Neural progenitor cell (in vitro differentiated cells): ENCODE measurements at places on chromosomes 1 and 21.
A peak's percentile ranks its signal among the peaks of the same experiment; 100 is the strongest.

- DNase-seq: no peak
These were observed 6.2 kb downstream of the KRTAP10-12 start for GRCh38 chr21:44702973-44703730.

DNA sequence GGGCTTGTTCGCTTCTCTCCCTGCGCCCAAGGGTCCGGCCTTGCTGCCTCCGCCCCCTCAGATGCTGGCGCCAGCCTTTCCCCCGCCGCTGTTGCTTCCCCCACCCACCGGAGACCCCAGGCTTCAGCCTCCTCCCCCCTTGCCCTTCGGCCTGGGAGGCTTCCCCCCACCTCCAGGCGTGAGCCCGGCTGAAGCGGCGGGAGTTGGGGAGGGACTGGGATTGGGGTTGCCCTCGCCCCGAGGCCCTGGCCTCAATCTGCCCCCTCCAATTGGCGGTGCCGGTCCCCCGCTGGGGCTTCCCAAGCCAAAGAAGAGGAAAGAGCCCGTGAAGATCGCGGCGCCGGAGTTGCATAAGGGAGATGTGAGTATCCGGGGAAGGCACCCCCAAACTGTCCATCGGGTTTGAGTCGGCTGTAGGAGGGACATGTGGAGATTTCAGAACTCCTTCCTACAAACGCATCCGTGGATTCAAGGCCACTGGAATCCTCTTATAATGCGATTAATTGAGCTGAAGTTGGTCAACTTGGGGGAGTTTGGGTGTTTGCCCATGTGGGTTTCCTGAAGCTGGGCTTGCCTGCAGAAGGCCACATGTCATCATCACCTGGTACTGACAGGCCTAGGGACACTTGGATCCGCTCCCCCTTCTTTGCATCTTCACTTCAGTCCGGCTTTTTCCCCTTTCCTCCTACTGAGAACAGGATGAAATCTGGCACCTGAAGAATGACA, 707 bp downstream of the PRCC start:
- DNase-seq: peak; percentile 80

DNA sequence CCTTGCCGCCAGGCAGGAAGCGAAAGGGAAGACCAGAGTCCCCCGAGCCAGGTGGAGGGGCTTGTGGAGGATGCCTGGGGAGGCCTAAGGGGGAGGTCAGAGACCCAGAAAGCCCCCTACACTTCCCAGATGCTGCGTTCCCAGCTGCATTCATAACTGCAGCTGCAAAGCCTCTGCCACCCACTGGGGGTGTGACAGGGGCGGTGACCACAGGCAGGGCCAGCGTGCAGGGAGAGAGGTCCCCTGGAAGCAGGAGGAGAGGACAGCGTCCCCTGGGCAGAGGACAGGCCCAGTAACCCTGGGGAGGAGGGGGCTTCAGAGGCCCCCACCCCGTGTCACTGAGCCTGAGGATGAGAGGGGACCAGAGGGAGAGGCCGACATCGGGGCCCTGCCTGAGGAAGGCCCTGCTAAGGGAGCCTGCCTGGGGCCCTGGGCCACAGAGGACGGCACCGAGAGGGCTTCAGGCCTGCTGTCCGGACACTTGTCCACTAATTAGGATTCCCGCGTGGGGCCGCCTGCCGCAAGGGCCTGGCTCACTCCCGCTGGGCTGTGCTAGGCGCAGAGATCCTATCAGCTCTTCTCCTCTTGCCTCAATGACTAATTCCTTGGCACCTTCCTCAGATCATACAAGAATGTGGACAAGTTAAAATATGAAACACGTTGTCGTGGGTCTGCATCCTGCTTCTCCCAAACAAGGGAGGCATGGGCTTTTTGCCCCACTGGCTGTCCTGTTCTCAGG, 49.1 kb upstream of the CCDC27 start:
- DNase-seq: peak; percentile 62

GRCh38 chr1:63946866-63947491, 173.2 kb downstream of the ROR1 start:
- DNase-seq: no peak

DNA sequence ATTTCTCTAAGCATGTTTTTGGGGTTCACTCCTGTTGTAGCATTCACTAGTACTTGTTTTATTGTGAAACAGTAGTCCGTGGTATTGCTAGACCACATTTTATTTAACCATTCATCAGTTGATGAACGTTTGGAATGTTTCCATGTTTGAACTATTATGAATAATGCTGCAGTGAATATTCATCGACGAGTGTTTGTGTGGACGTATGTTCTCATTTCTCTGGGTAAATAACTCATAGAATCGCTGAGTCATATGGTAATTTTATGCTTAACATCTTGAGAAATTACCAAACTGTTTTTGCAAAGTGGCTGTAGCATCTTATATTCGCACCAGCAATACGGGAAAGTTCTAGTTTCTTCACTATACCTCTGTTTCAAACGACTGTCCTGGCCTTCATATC, 28.0 kb upstream of the KAZN start:
- no peak for DNase-seq

GRCh38 chr21:32256873-32257620, 21.8 kb downstream of the MIS18A start:
- DNase-seq: no peak

- no peak for DNase-seq
These were observed 748.9 kb downstream of the PLA2G4A start for GRCh38 chr1:187577610-187578009.

DNA sequence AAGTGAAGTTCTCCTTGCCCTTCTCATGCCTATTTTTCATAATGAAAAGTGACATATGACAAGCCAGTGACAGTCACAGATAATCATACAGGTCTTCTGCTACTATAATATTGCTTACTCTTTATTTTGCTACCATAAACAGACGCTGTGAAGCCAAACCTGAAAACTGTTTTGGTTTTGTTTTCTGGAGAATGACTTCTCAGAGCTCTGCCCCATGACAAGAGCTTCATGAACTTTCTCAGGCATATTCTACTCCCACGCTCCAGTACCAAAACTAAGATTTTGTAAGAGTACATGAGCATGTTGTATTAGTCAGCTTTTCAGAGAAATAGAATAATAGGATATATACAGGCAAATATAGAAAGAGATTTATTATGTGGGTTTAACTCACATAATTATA, 64.3 kb upstream of the VTCN1 start:
- DNase-seq: no peak

DNA sequence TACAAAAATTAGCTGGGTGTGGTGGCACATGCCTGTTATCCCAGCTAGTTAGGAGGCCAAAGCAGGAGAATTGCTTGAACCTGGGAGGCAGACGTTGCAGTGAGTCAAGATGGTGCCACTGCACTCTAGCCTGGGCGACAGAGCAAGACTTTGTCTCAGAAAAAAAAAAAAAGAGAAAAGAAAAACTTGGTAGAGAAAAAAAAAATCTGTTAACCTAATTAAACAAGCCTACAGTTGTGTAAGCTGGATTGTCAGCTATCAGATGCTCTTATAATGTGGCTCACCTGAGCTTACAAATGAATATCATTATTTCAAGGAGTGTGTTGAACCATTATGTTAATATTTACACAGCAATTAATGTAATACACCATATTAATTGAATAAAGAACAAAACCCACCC, 26.4 kb upstream of the EYA3 start:
- no peak for DNase-seq

DNA sequence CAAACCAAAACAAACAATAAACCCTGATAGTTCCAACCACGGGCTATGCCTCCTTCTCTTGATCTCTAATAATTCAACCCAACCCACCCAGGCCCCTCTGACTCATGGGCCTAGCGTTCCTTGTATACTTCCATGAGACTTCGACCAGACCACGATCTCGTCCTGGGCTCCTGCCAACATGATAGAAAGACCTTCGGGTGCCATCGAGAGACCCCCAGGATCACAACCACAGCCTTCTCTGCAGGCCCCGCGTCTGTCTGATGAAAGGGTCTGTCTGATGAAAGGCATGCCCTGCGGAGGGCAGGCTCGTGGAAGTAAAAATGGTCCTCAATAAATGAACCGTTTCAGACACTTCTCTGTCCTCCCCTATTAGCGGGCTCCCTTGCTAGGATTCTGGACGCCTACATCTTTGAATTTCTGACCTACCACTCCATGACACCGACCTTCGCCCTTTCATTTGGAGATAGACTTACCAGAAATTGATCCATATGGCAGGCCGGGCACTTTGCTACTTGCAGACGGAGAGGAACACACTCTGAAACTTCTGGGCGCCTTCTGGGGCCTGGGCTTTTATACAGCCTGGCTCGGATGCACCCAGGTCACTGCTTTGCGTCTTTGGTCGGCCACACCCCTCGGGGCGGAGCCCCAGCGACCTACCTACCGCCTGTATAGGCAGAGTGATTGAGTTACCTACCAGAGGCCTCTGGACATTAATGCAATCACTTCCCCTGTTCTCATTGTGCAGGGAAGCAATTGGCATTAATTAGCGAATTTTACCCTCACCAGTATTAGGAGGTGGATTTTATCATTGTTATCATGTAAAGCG, 5.3 kb upstream of the KLF18 start:
- no peak for DNase-seq

DNA sequence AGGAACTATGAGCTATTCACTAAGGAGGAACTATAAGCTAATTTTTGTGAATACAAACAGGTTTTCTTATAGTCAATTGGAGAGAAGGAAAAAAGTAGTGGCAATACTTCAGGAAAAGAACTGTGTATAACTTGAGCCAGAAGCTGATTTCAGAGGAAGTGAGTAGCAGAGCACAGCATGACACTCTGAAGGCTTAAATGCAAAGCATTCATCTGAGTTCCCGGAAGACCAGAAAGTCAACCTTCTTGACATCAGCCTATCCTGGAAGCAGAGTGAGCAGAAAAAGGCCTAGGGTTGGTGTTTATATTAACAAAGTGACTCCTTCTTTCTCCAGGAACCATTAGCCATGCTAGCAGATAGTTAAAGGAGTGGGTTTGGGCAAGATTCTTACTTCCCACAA, 545.2 kb downstream of the MRPL39 start:
- peak; percentile 5 for DNase-seq

GRCh38 chr21:37647781-37648180, 268.5 kb downstream of the KCNJ6 start:
- no peak for DNase-seq

DNA sequence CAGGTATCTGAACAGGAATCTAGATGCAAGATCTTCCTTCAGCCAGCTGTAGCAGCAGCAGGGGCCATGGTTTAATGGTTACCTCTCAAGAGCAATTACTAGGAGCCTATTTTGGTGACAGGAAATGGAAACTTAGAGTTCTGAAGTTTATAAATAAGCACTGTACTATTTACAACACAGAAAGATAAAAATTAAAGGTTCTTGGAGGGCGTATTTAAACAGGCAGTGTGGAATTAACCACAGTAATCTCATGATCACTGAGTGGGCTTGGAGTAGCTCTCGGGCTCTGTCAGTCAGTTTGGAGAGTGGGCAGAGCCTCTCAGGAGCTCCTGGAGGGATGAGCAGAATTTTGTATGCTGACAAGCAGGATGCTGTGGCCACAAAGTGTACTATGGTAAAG, 10.2 kb upstream of the FCRL5 start:
- no peak for DNase-seq

- DNase-seq: no peak
These were observed 7.0 kb downstream of the FBLIM1 start for GRCh38 chr1:15765495-15766194.

DNA sequence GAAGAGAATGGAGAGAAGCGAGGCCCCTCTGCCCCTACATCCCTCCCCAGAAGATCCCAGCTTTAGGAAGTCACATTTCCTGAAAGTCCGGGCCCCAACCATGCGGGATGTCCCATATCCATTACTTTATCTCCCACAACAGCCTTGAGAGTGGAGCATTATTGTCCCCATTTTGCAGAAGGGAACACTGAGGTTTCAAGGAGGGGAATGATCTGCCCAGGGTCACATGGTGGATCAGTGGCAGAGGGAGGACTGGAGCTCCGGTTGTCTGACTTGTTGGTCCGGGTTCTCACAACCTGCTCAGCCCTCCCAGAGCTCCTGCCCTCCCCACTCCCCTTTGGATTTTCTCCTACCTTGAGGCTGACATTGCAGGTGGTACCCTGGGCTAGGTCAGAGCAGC, 2.2 kb upstream of the CRYBG2 start:
- DNase-seq: no peak

DNA sequence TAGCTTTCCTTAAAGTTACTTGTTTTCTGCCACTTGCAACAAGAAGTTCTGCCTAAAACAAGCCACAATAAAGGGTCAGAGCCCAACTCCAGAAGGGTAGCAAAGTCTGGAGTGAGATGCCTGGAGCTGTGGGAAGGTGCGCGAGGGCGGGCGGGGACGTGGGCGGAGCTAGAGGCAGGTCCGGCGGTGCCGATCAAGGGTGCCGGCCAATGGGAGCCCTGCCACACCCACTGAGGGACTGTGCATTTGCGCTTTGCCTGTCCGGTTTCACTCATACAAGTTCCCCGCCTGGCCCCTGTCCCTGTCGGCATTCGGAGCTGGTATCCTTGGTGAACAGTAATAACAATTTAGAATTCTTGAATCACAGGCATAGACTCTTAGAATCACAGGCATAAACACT, 732.4 kb downstream of the MATN1 start:
- peak; percentile 64 for DNase-seq

GRCh38 chr1:221574529-221574928, 167.4 kb downstream of the DUSP10 start:
- DNase-seq: no peak

GRCh38 chr1:242435200-242435599, 89.3 kb downstream of the PLD5 start:
- no peak for DNase-seq

DNA sequence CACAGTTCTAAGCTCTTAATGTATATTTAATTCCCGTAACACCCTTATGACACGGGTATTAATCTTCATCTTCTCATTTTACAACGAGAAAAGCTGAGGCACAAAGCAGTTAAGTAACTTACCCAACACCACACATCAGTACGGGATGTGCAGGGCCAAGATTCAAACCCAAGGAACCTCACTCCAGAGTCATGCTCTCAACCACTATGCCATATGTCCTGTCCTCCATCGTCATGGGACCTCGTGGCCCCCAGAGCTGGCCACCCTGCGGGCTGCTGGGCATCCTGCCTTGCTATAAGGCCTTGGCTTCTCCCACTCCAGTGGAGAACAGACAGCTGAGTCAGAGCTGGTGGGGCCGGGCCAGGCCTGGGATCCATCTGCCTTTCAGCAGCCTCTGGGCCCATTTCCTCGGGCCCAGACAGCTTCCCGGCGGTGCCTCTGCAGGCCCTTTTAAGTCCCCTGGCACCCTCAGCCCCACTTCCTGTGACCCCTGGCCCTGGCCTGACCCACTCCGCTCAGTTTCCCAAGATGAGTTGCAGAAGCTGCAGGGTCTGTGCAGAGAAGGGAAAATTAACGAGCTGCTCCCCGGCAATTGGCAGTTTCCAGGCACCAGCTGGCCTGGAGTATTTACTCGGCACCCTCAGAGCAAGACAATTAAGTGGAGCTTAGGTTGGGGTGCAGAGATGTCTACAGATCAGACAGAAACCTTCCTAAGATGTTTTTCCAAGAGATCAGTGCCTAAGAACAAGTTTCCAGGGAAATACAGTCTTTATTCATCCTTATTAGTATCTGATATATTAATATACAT, 98.2 kb downstream of the EPHB2 start:
- DNase-seq: no peak
